ENCODE measurements at places on chromosomes 2 and 18.

- DNase-seq: no peak
Observed at GRCh38 chr18:71327850-71328249, 1039.0 kb downstream of the SOCS6 start.

DNA sequence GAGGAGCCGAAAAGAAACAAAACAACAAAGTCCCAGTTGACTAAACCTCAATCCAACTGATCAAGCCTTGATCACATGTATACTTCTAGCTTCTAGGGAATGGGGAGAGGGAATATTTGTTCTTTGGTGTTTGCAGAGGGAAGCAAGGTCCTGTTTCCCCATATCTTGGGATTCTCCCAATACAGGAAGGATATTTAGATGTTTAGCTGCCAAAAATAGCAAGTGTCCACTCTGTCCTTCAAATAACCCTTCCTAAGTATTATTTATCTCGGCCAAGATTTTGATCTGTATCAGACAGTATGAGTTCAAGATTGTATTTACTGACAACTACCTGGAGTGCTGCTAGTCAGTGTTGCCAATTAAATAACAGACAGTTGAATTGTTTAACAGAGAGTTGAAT lies 55.5 kb downstream of the TBR1 start:
- DNase-seq: no peak

- no peak for DNase-seq
Observed at GRCh38 chr2:174490051-174490450, 3.2 kb upstream of the GPR155 start.

DNA sequence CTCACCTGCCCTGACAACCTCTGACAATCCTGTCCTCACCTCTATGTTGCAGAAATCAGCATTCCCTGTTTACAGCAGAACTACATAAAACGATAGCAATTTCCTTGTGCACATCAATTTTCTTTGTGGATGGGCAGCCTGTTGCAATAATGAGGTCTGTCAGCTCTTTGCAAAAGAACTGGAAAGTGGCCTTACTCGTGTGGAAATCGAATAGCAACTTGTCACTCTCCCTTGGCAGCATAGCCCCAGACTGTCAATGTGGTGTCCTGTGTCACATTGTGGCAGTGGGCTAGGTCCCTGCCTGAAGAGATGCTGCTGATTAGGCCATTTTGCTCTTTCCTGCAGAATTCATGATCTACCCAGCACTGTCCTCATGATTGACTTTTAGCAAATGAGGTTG lies 531.9 kb downstream of the CCDC85A start:
- DNase-seq: no peak

GRCh38 chr18:32961538-32961937 lies 188.7 kb upstream of the KLHL14 start:
- DNase-seq: no peak

- no peak for DNase-seq
Observed at GRCh38 chr2:28347596-28347995, 45.1 kb upstream of the FOSL2 start.

GRCh38 chr2:224042191-224042696 lies 3.2 kb upstream of the SERPINE2 start:
- DNase-seq: no peak

GRCh38 chr2:119821266-119821665 lies 61.5 kb downstream of the PTPN4 start:
- DNase-seq: no peak

GRCh38 chr2:70979626-70980025 lies 1.2 kb downstream of the ANKRD53 start:
- no peak for DNase-seq

GRCh38 chr2:45688479-45689298 lies 37.2 kb downstream of the PRKCE start:
- DNase-seq: no peak

DNA sequence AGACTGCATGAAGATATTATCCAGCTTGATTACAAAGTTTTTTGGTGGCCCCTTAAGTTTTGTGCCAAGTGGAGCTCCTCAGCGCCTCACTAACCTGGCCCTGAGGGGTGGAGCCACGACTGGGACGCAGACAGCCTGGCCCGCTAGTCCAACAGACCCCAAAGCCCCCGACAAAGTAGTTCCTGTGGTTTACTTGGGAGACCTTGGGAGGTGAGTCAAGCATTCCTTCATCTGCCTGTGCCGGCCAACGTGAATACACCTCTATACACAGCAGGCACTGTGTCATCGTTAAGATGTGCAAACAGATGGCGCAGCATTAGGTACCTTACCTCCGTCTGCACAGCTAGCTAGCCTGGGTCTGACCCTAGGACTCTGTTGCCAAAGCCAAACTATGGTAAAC lies 55.0 kb upstream of the LAMA1 start:
- no peak for DNase-seq

- no peak for DNase-seq
Observed at GRCh38 chr2:219569041-219569440, 2.3 kb downstream of the OBSL1 start.

DNA sequence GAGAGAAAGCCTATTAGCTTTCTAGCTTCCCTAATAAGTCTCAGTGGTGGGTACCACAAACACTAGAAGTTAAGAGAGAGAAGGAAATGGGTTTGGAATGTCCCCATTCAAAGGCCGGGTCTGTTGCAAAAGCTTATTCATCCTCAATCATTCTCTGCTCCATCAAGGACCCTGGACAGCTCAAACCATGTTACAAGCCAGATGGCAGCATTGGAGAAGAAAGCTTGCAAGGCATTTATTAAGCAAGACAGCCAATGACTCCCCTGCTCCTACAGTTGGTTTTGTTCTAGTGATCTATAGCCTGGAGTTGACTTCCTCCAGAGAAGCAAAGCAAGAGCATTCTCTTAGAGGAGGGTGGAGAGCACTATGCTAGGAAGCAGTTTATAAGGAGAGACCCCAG lies 86.9 kb upstream of the LMAN1 start:
- DNase-seq: no peak

GRCh38 chr18:27595113-27595838 lies 410.2 kb upstream of the CHST9 start:
- DNase-seq: no peak

- DNase-seq: no peak
Observed at GRCh38 chr18:58584200-58585127, 44.4 kb downstream of the ALPK2 start.

- no peak for DNase-seq
Observed at GRCh38 chr2:235898766-235899165, 269.4 kb downstream of the GBX2 start.

DNA sequence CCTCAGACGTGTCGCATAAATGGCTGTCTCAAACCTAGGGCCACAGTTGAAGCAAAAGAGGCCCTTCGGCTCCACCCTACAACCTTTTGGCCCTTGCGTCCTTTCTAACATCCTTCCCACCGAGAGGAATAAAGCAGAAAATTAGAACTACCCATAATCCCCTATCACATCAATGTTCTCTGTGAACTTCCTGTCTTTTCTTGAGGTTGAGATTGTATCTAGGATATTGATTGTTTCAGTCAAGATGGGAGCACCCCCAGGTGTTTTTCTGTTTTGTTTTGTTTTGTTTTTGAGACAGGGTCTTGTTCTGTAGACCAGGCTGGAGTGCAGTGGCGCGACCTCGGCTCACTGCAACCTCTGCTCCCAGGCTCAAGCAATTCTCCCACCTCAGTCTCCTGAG lies 23.6 kb downstream of the INPP5D start:
- no peak for DNase-seq

DNA sequence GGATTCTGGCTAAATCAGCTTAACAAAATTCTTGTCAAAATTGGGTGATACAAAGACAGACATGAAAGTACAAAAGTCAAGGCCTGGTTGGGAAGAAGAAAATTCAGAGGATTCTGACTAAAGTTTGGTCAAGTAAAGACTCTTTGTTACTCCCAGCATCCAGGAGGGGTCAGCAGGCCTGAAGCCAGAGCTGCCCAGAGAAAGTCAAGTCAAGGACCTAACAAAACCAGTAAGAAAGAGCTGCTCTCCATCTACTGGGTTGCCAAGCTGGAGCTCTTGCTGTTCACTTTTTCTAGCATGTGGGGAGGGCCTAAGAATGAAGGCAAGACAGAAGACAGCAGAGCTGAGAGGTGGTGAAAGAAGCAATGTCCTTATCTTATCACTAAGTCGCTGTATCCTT lies 143.3 kb downstream of the C1D start:
- DNase-seq: no peak

DNA sequence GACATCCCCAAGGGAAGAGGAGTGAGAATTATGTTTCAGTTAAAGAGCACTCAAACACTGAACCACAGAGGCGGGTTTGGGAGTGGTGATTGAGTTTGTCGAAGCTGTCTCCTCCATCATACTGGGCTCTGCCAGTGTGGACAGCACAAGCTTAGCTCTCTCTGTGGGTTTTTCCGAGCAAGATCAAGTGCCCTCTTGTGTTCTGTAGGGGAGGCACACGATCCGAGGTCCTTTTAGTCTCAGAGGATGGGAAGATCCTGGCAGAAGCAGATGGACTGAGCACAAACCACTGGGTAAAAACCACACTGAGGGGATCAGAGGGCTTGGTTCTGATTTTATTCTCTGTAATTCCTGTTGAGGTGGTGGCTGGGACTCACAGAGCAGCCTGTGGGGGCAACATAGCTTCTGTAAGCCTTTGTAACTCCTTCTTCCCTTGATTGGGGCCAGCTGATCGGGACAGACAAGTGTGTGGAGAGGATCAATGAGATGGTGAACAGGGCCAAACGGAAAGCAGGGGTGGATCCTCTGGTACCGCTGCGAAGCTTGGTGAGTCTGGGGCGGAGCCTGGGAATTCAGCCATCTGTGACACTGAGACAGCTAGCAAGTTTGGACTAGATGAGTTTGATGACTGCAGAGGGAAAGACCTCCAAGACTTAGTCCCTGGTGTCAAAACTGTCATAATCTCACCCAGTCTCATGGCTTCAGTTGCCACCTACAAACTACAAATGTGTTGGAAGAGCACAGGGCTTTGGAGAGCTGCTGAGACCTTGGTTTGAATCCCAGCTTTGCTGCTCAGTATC lies 2.0 kb downstream of the NAGK start:
- DNase-seq: no peak

GRCh38 chr2:124046332-124046731 lies 21.2 kb downstream of the CNTNAP5 start:
- DNase-seq: no peak

DNA sequence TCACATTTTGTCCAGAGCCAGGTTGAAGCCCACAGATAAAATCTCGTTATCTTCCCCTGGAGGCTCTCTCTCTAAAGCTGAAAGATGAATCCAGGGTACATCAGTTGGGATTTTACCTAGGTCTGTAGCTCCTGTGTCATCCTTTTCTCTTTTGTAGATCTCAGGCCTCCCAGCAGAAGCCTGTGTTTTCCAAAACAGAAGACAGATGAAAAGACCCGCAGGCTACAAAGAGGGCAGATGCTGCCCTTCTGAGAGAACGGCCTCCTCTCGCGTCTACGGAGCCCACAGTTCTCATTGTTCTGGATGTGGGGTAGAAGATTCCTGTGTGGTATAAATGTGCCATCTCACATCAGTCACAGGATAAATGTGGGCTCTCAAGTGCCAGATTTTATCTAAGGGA lies 139.5 kb downstream of the SUCLG1 start:
- no peak for DNase-seq

DNA sequence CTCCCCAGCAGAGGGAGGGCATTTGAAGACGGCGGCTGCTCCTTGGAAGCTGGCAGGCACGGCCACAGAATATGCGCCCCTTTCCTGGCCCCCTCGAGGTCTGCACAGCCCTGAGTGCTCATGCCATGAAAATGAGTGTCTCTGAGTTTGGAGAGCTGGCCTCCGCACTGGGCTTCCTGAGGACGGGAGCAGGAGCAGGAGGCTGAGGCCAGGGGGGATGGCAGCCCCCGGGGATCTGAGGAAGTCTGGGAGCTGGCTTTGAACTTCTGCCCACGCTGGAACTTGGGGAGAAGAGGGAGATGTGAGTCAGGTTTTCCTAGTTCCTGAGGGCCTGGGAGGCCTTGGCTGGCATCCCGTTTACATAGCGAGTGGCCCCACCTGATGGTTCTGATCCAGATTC lies 47.0 kb downstream of the RRM2 start:
- no peak for DNase-seq

DNA sequence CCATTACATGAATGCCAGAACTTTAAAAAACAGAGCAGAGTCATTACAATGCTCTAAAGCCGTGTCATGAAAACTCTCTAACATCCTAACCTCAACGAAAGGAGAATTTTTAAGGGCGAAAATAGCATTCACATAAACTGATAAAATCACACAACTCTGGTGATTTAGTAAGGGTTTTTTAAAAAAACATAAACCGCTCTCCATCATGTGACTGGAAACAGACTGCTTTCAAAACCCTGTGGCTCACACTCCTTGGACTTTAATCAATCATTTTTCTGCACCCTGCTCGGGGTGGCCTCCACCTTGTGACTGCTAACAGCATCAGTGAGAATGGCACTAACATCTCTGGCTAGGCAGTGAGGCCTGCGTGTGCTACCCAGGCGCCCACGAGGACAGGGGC lies 12.1 kb downstream of the DOCK10 start:
- no peak for DNase-seq

DNA sequence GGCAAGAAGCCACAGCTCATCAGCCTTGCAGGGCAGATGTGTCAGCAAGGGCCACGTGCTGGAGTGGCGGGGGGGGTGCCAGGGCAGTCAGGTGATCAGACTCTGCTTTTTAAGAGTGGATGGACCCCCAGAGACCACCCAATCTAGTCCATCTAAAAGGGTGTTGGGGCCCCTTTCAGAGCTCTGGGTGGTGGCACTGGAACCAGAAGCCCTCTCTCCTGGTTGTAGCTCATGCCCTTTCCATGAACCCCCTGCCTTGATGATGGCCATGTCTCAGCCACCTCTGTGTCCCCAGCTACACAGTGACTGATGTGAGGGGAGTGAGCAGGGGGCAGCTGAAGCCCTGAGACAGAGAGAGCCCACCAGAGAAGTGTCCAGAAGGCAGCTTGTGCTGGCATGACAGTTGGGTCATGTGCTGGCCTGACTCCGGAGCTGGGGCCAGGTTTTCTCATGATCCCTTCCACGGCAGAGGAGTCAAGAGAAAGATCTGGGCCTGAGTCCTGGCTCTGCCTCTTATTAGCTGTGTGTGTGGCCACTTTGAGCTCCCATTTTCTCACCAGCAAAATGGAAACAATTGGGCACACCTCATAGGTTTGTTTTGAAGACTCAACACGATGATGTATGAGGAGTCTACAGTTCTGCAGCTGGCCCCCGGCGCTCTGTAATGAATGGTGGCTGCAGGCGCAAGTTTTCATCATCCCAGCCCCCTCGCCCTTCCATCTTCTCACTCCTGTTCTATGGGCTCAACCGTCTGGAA lies 195.7 kb downstream of the ZFP36L2 start:
- no peak for DNase-seq

GRCh38 chr2:174967691-174968260 lies 37.4 kb downstream of the CHN1 start:
- DNase-seq: no peak

DNA sequence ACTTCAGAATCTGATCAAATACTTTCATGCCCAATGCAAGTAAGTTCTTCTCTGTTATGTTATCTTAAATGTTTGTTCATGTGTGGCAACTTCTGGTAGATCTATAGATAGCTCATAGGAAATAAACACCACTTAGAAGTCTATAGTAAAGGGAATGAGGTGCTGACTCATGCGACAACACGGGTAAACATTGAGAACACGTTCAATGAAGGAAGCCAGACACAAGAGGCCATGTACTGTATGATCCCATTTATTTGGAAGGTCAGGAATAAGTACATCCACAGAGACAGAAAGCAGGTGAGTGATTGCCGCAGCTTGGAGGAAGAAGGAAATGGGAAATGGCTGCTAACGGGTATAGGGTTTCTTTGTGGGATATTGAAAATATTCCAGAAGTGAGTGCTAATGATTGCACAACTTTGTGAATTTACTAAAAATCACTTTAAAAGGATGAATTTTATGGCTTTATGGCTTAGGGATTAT lies 95.4 kb downstream of the ITGB1BP1 start:
- DNase-seq: no peak

GRCh38 chr2:170815746-170816503 lies 762 bp upstream of the GAD1 start:
- peak; percentile 85 for DNase-seq

- DNase-seq: no peak
Observed at GRCh38 chr18:76368976-76369375, 126.1 kb downstream of the ZNF516 start.
